ENCODE measurements at places on chromosomes 3 and 15. TPM values are rescaled to one million over a fixed set of nuclear protein-coding genes. Genes with fewer than 3 reads are reported as not detected.

DNA sequence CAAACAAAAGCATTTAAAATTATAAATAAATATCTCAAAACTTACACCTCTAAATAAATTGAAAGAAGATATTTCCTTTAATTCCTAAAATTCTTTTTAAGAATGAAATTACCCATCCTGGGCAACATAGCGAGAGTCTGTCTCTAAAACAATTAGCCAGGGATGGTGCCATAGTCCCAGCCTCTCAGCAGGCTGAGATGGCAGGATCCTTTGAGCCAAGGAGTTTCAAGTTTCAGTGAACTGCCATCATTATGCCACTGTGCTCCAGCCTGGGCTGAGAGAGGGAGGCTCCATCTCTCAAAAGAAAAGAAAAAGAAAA, 25.4 kb downstream of the AADAC start:
- no peak for DNase-seq

Gene RAB7A
- total RNA-seq = 145 TPM

GRCh38 chr3:159886050-159886449, 102.6 kb upstream of the IL12A start:
- no peak for DNase-seq

Gene ADCY5
- total RNA-seq = not detected

Gene FANCD2OS
- total RNA-seq = not detected

- DNase-seq = no peak
These were observed 31.9 kb downstream of the PCCB start for GRCh38 chr3:136281966-136282520.

Gene GALNT15
- total RNA-seq = not detected

Gene MESP2
- not detected for total RNA-seq

GRCh38 chr3:126630020-126630419, 24.9 kb downstream of the TXNRD3 start:
- DNase-seq = no peak

Gene LOXL1
- 8.4 TPM for total RNA-seq

- DNase-seq = no peak
These were observed 112.2 kb upstream of the SLC4A7 start for GRCh38 chr3:27596334-27596841.

Gene SLC38A3
- not detected for total RNA-seq

DNA sequence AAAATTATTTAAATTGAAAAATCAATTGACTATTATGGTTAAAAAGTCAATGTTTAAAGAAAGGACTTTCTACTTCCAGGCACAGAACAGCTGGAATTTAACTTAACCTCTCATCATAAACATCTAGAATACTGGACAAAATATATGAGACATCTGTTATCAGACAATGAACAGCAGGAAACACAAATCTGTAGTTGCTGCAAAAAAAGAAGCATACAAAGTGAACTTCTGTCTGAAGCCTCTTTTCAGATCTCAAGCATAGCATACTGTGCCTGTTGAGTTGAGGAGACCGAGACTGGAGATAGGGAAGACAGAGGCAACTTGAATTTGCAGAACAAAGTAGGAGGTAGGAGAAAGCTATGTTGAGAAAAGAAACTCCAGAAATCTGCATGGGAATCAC, 140.0 kb upstream of the CBLB start:
- no peak for DNase-seq

DNA sequence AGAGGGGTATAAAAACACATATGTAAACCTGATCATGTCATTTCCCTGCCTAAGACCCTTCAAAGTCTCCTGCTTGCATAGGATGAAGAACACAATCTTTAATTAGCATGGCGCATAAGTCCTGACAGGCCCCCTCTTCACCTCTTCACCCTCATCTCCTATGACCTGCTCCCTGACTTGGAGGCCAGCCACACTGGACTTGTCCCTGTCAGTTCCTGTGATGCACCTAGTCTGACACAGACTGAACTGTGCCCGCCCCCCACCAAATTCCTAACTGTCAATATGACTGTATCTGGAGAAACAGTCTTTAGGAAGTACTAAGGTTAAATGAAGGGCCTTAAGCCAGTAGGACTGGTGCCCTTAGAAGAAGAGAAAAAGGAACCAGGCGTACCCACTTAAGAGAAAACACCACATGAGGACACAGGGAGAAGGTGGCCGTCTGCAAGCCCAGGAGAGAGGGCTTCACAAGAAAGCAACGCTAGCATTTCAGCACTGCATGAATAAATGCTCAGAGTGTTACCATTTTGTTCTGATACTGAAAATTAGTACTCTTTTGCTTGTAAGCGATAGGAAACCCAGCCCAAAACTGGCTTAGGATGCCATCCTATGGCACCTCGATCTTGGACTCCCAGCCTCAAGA, 34.0 kb downstream of the MRPL46 start:
- no peak for DNase-seq

Gene MOBP
- total RNA-seq = not detected

GRCh38 chr3:18062657-18063025, 320.2 kb upstream of the TBC1D5 start:
- no peak for DNase-seq

Gene AADACL2
- total RNA-seq = not detected

GRCh38 chr3:80331494-80332170, 563.8 kb upstream of the ROBO1 start:
- DNase-seq = no peak

Gene CFAP20DC
- total RNA-seq = 0.47 TPM

Gene SI
- total RNA-seq = not detected

DNA sequence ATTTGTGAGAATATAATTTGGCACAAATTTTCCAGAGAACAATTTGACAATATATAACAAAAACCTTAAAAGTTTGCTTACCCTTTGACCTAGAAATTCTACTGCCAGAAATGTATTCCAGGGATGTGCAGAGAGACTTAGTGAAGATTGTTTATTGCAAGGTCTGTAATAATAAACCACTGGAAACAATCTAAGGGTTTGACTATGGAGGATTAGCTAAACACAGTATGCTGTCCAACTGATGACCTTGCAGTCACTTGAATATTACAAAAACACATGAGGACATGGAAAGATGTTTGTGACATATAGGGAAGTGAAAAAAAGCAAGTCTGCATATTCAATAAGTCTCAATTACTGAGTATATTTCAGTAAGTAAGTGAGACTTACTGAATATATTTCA, 48.1 kb upstream of the CDV3 start:
- no peak for DNase-seq

DNA sequence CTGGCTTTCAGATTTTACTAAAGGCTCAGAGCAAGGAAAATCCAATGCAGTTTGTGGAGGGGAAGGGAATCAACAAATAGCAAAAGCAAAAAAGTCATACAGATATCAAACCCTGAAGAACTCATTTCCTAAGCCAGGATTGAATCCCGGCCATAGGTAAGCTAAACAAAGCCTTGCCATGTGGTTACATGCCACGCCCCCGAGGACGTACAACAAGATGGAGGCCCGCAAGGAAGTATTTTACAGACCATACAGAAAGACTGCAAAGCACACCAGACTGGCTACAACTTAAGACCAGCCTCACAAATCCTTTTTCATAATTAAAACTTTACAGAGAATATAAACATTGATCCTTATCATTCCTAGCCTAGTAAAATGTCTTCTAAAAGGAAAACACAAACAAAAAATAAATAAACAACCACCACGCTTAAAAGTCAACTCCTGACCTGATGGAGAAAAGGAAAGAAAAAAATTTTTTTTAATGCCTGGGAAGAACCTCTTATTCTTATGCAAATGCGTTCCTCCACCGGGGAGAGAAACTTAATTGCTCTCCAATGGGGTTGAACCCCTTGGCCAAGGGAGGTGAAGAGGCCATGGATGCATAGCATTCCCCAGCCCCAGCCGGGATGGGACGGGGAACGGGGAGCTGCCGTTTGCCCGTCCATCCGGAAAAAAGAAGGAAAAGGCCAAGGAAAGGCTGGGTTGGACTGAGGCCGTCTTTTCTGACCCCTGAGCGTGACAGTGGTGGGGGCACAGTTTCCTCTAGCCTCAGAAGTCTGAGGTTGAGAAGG, 39.3 kb downstream of the IL1RAP start:
- no peak for DNase-seq

Gene MUC4
- total RNA-seq = not detected

Gene IMPDH2
- total RNA-seq = 108 TPM

All from T-helper 17 cell (primary cell).